ENCODE measurements at places on chromosomes 2 and 18. TPM values are rescaled to one million over a fixed set of nuclear protein-coding genes. Genes with fewer than 3 reads are reported as not detected.

The FAP gene
- 3.0 TPM for total RNA-seq

DNA sequence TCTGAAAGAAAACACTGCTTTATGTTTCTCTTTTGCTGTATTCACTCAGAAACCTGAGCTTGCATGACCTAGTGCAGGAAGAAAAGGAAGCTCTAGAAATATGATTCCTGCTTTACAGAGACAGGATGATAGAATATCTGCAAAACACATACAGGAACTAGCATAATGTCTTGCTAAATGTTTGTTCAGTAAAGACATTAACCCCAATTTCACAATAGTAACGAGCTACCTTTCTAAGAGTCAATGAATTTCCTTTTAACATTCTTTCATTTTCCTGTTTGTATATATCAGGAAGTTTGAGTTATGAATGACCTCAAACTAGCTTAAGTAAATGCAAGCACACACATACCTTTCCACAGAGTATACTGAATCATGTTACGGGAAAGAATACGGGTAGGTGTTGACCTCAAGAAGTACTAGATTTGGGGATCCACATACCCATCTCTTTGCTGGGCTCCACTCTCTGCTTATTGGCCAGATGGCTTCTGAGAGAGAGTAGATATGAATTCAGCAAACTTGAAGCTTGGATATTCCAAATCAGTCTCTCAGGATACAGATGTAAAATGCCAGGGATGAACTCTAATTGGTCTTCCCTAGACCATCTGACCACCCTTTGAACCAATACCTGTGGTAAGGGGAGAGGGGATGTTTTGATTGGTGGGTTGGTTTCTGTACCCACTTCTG lies 18.2 kb upstream of the ACSL3 start:
- DNase-seq = no peak

The IL1F10 gene
- not detected for total RNA-seq

GRCh38 chr18:79387615-79388014 lies 8.1 kb upstream of the NFATC1 start:
- DNase-seq = no peak

GRCh38 chr2:56338232-56338631 lies 154.4 kb downstream of the CCDC85A start:
- DNase-seq = no peak

All from ureter (tissue), 1 donor.